ENCODE measurements at places on chromosomes 7 and 10.

DNA sequence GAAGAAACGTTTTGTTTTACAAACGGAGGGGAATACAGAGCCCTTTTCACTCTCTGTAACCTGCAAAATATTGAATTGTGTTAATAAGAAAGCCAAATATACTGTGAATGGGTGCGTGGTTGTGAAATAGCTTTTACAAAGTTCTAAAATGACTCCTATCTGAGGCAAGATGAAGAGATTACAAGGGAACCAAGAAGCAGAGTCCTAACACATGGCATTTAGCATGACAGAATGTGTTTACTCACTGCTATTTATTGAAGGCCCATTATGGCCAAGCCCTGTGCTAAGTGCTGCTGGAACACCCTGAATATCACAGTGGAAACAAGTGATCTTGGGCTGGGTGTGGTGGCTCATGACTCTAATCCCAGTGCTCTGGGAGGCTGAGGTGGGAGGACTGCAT lies 12.9 kb downstream of the JCAD start:
- DNase-seq: no peak

- DNase-seq: no peak
Measured at GRCh38 chr7:2921653-2922347, 77.7 kb upstream of the GNA12 start.

GRCh38 chr7:140267381-140268226 lies 90.8 kb upstream of the KDM7A start:
- no peak for DNase-seq

DNA sequence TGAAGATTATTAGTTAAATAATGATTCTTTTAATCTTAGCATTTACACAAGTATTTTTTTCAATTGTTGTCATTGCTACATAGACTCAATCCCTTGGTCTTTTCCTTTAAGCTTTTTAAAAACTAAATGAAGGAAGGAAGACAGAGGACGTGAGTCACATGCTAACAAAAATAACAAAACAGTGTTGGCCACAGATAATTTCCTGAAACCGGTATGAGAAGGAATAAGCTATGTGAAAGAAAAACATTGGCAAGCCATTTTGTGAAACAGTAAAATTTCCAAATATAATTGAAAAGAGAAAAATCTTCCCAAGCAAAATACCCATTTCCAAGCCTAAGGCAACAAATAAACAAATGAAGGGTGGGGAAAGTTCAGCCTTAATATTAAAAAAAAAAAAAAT lies 223.0 kb downstream of the AHR start:
- DNase-seq: no peak

- DNase-seq: no peak
Measured at GRCh38 chr7:31710171-31710570, 23.2 kb downstream of the PPP1R17 start.

DNA sequence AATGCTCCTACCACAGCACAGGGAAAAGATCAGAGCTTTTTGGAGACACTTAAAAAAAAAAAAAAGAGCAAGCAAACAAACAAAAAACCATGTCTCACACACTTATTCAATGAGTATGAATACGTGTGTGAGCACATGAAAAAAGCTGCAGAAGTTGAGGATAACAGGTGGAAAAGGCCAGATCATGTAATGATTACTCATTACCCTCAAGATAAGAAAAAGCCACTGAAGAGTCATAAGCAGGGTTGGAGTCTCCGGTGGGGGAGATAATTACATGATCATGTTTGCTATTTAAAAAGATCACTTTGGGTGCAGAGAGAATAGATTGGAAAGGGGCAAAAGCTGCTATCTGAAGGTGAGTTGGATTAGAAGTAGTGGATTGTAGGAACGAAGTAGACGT lies 77.0 kb downstream of the POU6F2 start:
- no peak for DNase-seq

DNA sequence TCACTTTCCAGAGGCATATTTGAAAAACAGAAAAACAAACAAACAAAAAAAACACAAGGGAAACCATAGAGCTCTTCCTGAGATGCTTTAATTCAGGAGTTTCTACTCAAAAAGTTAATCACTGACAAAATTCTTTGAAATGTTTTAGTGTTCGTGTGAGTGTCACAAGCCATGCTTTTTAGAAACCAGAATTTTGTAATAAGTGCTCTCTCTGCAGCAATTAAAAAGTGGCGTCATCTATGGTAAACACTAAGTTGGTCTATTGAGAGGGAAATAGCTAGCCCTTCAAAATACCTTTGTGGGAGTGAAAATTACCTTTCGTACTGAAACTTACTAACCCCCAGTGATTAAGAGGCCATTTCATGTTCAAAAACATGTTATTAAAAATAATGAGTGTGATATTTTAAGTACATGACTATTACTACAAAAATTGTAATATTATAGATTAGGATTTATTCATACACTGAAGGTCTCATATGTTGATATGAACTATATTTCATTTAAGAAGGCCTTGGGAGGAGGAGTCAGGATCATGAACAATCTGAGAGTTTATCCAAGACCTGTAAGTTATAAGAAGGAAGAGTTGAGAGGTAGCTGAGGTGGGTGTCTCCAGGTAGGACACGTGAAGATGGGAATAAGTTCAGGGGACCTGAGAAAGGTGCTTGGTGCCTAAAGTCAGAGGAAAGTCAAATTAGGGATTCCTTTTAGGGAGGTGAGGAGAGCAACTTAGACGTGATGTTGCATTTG lies 94.6 kb downstream of the PPP1R9A start:
- DNase-seq: no peak

- no peak for DNase-seq
Measured at GRCh38 chr10:43251419-43252165, 15.3 kb downstream of the RASGEF1A start.

DNA sequence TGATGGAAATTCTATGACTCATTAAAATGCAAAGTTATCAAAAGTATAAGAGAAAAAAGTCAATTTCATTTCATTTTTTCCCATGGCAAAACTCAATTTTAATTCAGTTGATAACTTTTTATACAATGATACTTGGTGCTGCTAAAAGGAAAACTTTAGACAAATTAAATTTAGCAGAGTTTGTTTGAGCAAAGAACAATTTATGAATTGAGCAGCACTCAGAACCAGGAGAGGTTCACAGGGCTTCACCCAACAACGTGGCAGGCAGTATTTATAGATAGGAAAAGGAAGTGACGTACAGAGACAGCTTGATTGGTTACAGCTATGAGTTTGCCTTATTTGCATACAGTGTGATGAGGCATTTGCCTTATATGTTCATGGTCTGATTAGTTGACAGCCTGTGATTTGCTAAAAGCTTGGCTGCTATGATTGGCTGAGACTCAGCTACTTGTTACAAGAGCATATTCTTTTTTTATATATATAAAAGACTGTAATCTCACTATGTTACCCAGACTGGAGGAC lies 157.2 kb upstream of the CELF2 start:
- DNase-seq: peak; percentile 57

GRCh38 chr10:121062115-121062514 lies 211.0 kb downstream of the WDR11 start:
- DNase-seq: no peak

DNA sequence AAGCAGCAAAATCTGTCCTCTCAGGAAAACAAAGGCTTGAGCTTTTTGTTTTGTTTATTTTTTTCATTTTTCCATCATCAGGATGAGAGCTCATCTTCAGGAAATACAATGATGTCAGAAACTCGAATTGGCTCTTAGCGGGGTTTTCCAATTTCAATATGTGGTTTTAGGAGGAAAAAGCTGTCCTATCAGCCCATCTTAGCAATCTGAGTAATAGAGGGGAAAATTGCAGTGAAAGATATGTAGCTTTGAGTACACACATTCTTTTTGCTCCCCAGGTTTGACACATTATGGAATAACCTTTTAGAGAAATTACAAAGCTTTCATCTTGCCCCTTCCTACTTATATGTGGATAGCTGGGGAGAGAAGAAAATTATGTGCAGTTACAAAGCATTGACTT lies 113.6 kb upstream of the MYO3A start:
- no peak for DNase-seq

DNA sequence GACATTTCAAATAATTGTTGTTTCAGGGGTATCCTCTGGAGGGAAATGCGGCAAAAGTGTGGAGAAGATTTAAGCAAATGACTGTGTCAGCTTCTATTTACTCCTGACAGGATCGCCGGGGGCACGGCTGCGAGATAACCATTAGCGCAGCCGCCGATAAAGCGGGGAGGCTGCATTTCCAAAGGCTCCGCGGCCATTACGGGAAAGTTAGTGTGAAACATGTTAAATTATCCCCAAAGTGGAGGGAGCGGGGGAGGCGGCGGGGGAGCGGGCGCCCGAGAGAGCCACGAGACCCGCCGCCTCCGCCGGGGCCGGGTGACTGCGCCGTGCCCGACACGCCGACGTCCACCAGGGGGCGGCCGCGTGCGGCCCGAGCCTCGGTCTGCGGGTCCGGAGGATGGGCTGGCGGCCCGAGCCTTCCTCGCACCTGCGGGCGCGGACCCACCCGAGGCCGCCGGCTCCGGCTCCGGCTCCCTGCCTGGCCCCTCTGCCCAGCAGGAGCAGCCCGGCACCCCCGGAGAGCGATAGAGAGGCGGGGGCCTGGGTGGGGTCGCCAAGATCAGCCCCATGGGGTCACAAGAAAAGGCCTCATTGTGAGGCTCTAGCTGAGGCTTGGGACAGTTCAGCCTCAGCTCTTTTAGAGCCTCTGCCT lies 74.4 kb upstream of the PAX2 start:
- peak; percentile 72 for DNase-seq

DNA sequence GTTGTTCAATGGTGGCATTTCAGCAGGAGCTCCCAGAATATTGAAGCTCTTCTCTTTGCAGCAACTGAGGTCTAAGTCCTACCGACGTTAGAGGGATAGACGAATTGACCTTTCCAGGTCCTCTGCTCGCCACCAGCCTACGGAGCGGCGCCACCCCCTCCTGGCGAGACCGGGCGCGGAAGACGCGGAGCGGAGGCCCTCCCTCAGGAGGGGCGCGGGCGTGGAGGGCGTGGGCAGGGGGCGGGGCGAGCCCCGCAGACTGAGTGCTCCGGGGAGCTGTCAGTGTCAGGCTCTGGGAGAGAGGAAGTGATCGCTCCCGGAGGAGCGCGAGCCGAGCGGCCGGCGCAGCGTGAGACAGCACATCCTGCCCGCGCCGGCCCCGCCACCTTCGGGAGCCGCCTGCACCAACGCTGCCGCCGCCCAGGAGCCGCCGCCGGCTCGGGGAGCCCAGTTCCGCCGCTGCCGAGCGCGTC lies at the start of gene DYNC1I1:
Gene DYNC1I1 (plus strand): TSS at position 257 of the 473 bp plus-strand sequence. CDS start 32,176 bp downstream, outside the sequence.
- no peak for DNase-seq

- no peak for DNase-seq
Measured at GRCh38 chr7:97128736-97129135, 11.2 kb downstream of the SDHAF3 start.

- DNase-seq: no peak
Measured at GRCh38 chr7:50633414-50633710, 68.2 kb upstream of the DDC start.

DNA sequence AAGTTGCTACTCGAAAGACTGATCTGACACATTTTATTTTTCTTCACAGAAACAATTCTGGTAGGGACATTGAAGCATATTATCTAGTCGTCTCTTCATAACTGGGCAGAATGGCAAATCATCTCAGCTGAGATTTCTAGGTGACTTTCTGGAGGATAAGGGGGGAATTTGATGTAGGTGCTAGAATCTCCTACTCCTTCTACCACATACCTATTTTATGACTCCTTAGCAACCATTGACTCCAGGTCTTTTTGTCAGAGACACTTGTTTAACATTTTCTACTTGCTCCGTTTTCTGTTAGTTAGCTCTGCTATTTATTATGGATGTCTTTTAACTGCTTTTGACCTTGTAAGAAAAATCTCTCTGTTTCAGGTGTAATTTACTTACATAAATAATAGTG lies 380.9 kb upstream of the SEMA3C start:
- no peak for DNase-seq

GRCh38 chr10:112202561-112203241 lies 19.1 kb upstream of the GPAM start:
- DNase-seq: no peak

GRCh38 chr10:73873838-73874215 lies 528 bp downstream of the CAMK2G start:
- DNase-seq: no peak

GRCh38 chr10:18229826-18230225 lies 89.6 kb downstream of the CACNB2 start:
- no peak for DNase-seq

GRCh38 chr10:73159038-73159648 lies 8.7 kb downstream of the ECD start:
- peak; percentile 56 for DNase-seq

DNA sequence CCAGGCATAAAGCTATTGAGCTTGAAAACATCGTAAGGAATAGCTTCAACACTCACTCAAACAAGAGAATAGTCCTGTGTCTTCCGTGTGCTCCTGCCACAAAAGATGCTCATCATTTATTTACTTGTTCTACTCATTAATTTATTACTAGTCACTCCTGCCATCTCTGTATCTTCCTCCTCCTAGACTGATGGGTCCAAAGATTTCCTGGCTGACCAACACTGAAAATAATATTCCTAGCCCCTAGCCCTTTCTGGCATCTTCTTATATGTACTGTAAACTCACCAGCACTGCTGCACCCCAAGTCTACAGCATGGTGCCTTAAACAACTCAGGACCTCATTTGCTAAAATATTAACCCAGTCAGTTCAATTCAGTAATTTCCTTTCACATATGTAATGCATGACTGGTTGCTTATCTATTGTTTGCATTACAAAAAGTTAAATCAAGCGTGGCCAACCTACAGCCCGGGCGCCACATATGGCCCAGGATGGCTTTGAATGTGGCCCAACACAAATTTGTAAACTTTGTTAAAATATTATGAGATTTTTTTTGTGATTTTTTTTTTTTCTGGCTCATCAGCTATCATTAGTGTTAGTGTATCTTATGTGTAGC lies 86.7 kb upstream of the GSDME start:
- no peak for DNase-seq

- DNase-seq: no peak
Measured at GRCh38 chr7:72028267-72028666, 383.9 kb downstream of the CALN1 start.

DNA sequence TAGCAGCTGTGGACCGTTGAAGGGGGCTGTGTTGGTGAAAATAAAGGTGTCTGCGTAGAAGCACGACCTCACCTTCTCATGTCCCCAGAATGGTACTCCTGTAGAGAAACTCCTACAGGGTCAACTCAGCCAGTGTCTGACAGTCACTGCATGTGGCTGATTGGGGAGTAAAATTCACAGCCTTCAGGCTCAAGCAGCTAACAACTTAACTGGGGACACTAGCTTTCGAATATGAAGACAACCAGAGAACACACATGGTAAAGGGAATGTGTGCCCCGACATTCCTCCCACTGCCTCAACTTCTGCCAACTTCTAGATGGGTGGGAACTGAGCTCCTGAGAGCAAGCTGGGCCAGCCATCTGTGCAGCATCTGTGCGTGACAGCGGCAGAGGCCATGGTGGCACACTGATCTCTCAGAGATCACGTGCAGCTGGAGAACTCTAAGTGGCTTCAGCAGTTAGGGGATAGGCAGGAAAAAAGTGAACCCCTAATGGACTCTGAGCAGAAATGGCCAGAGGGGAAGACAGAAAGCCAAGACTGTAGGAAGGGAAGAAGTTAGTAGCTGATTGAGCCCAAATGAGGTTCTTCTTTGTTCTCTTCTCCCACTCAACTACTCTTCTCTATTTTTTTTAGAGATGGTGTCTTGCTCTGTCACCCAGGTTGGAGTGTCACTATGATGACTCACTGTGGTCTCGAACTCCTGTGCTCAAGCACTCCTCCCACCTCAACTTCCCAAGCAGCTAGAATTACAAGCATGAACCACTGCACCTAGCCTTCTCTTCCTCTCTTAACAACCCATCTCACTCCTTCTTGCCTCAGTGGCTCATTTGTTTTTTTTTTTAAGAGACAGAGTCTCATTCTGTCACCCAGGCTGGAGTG lies 280.8 kb downstream of the ZEB1 start:
- no peak for DNase-seq

GRCh38 chr7:43535810-43536585 lies 46.9 kb upstream of the STK17A start:
- no peak for DNase-seq
